ENCODE measurements at places on chromosomes 3 and 15. TPM values are rescaled to one million over a fixed set of nuclear protein-coding genes. Genes with fewer than 3 reads are reported as not detected.

Gene MME
- total RNA-seq: 354 TPM

Gene ANKRD63
- total RNA-seq: not detected

Gene TFG
- total RNA-seq: 129 TPM

Gene CCR3
- not detected for total RNA-seq

Gene UBAP1L
- 2.2 TPM for total RNA-seq

Gene C3orf80
- 5.7 TPM for total RNA-seq

Gene GLDN
- total RNA-seq: 0.29 TPM

Gene USP4
- 26.9 TPM for total RNA-seq

Gene ACAD11
- total RNA-seq: 34.4 TPM

Gene ITGB5
- total RNA-seq: 247 TPM

Gene FBN1
- total RNA-seq: 721 TPM

Gene GPR171
- total RNA-seq: not detected

Gene TGM5
- not detected for total RNA-seq

Gene TMF1
- total RNA-seq: 47.7 TPM

Gene RABL3
- total RNA-seq: 16.6 TPM

Gene P4HTM
- 24.5 TPM for total RNA-seq

Gene RASGRP1
- not detected for total RNA-seq

Gene GOLGA6B
- not detected for total RNA-seq

Gene TMEM62
- 11.4 TPM for total RNA-seq

Gene ROBO1
- total RNA-seq: 141 TPM

Gene CCDC13
- total RNA-seq: 0.57 TPM

Gene C15orf62
- not detected for total RNA-seq

Gene WWTR1
- 41.1 TPM for total RNA-seq

Gene CCR8
- not detected for total RNA-seq

Gene GALNT15
- 4.2 TPM for total RNA-seq

Gene OSBPL10
- 21.4 TPM for total RNA-seq

Gene ASB14
- total RNA-seq: not detected

Gene ALCAM
- 171 TPM for total RNA-seq

Gene SLC2A2
- not detected for total RNA-seq

Gene ISLR
- total RNA-seq: 25.8 TPM

Gene CDHR4
- not detected for total RNA-seq

Gene CHRFAM7A
- total RNA-seq: not detected

Gene LRTM1
- not detected for total RNA-seq

Gene UPK1B
- total RNA-seq: not detected

Gene CASR
- total RNA-seq: not detected

Gene ZSCAN2
- total RNA-seq: 6.6 TPM

Gene DNAH12
- 0.14 TPM for total RNA-seq

Gene STRA6
- 33.3 TPM for total RNA-seq

Gene FES
- total RNA-seq: 8.8 TPM

Gene GABRR3
- total RNA-seq: not detected

Gene ZNF860
- total RNA-seq: 0.44 TPM

Gene C3orf85
- not detected for total RNA-seq

Gene NR2E3
- 0.57 TPM for total RNA-seq

Gene GOLGA8T
- total RNA-seq: not detected

Gene DNAH1
- total RNA-seq: 7.7 TPM

Gene RETNLB
- not detected for total RNA-seq

Gene FAM174B
- total RNA-seq: 1.3 TPM

Gene SPINK8
- not detected for total RNA-seq

Gene GATM
- total RNA-seq: 0.29 TPM

Data from placental pericyte (primary cell).